ENCODE measurements at places on chromosomes 6 and 20. TPM values are rescaled to one million over a fixed set of nuclear protein-coding genes. Genes with fewer than 3 reads are reported as not detected.
A peak's percentile ranks its signal among the peaks of the same experiment; 100 is the strongest.

NOTCH4 gene
- total RNA-seq = 75.2 TPM

KCNG1 gene
- total RNA-seq = 69.2 TPM

PNPLA1 gene
- total RNA-seq = not detected

GDAP1L1 gene
- total RNA-seq = not detected

CARMIL1 gene
- total RNA-seq = 23.2 TPM

SULF2 gene
- 95.9 TPM for total RNA-seq

LMBRD1 gene
- 74.9 TPM for total RNA-seq

GRCh38 chr20:20000211-20000968, 16.8 kb upstream of the NAA20 start:
- DNase-seq = no peak
- no peak overlapping the region for H3K4me3 ChIP-seq
- no peaks in the 10 kb centered on the region for H3K4me1 ChIP-seq
- peak overlapping the region; percentile 6 for H3K27ac ChIP-seq

- H3K36me3 ChIP-seq = no peaks in the 10 kb centered on the region
- DNase-seq = no peak
- H3K4me3 ChIP-seq = no peak overlapping the region
These were observed 66.3 kb upstream of the BMP5 start for GRCh38 chr6:55941702-55942101.

DNA sequence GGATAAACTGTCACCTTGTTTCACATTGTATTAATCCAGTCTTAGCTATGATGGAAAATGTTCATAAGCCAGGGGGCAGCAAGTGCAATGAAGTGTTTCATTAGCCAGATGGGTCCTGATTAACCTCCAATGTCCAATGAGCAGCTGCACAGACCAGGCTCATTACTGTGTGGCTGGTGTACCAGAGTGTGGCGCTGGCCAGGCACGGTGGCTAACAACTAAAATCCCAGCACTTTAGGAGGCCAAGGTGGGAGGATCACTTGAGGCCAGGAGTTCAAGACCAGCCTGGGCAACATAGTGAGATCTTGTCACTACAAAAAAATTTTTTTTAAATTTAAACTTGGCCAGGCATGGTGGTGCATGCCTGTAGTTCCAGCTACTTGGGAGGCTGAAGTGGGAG, 201.7 kb upstream of the FOXQ1 start:
- DNase-seq = no peak
- no peaks in the 10 kb centered on the region for H3K36me3 ChIP-seq
- H3K4me3 ChIP-seq = no peak overlapping the region
- no peak overlapping the region for H3K27ac ChIP-seq
- H3K4me1 ChIP-seq = no peaks in the 10 kb centered on the region
- H3K27me3 ChIP-seq = no peaks in the 10 kb centered on the region

DNA sequence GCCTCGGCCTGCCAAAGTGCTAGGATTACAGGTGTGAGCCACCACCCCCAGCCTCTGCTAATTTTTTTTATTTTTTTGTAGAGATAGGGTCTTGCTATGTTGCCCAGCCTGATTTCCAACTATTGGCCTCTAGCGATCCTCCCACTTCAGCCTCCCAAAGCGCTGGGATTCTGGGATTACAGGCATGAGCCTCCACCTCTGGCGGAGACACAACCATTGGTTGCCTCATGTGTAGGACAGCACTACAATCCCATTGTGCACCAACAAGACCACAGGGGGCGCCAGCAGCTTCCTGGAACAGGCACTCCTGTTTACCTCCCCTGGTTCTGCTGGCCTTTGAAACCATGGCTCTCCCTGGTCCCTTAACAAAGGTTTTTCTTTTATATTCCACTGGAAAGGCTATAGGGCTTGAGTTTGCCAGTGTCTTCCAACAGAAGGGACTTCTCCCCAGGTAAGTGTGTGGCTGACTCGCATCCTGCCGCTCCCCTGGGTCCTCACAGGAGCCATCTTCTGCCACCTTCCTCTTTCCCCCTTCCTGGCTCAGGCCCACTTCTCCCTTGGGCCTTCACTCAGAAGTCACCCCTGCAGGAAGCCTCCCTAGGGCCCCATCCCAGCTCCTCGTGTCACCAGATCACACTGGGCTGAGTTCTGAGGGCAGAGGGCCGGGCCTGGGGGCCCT, 39.2 kb upstream of the TLDC2 start:
- peak overlapping the region; percentile 86 for H3K27ac ChIP-seq
- H3K36me3 ChIP-seq = no peaks in the 10 kb centered on the region
- H3K27me3 ChIP-seq = no peaks in the 10 kb centered on the region
- H3K4me3 ChIP-seq = no peak overlapping the region
- H3K4me1 ChIP-seq = peaks cover 16% of the 10 kb centered on the region

DNA sequence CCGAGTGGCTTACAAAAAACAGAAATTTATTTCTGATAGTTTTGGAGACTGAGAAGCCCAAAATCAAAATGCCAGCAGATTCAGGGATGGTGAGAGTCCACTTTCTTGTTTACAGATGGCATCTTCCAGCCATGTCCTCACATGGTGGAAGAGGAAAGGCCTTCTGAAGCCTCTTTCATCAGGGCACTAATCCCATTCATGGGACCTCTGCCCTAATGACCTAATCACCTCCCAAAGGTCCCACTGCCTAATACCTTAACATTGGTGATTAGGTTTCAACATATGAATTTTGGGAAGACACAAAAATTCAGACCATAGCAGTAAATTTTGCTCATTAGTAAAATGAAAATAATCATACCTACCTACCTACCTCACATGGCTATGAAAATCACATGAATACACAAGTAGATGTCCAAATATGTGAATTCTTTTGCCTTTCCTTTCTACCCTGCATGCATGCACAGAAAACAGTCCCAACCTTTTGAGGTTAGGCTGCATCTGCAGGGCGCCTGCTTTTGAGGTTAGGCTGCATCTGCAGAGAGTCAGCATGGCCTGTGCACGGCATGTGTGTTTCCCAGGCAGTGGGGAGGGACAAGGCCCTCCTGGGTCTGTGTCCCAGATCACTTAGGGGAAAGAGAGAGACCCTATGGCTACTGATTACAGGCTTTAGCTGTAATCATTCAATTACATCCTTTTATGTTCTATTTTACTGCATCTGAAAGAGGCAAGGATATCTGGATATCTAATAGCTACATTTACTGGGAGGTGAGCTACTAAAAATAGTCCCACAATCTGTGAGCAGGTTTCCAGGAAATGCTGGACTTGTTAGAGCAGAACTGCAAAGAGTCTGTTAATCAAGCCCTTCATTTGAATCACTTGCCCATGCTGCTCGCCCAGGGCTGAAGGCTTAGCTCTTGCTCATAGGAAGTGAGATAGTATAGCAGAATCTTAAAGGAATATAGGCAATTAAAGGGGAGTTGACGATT, 497.7 kb upstream of the MARCKS start:
- H3K4me3 ChIP-seq = no peak overlapping the region
- no peaks in the 10 kb centered on the region for H3K36me3 ChIP-seq
- no peak for DNase-seq
- H3K4me1 ChIP-seq = no peaks in the 10 kb centered on the region
- H3K27me3 ChIP-seq = no peaks in the 10 kb centered on the region

GRCh38 chr20:39568109-39568508, 606.0 kb downstream of the DHX35 start:
- DNase-seq = no peak
- H3K27ac ChIP-seq = no peak overlapping the region
- no peaks in the 10 kb centered on the region for H3K4me1 ChIP-seq

DNA sequence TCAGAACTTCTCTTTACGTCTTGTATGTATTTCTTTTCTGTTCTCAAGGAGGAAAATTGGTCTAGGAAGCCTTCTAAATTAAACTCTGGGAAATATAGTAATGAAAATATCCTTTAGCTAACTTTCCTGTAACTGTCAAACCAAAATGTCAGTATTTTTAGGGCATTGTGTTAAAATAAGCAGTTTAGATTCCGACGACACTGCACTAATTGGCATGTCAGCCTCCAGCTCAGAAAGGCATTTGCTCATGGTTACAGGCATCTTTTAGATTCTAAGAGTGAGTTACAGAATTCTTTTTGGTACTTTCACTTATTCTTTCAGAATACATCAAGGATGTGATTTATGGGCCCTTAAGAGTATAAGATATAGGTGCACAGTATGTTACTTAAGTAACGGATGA, 26.1 kb upstream of the VAPB start:
- H3K27ac ChIP-seq = no peak overlapping the region
- no peaks in the 10 kb centered on the region for H3K27me3 ChIP-seq
- H3K36me3 ChIP-seq = no peaks in the 10 kb centered on the region
- H3K4me1 ChIP-seq = no peaks in the 10 kb centered on the region
- H3K4me3 ChIP-seq = no peak overlapping the region

- H3K36me3 ChIP-seq = no peaks in the 10 kb centered on the region
- H3K4me1 ChIP-seq = no peaks in the 10 kb centered on the region
- H3K27ac ChIP-seq = no peak overlapping the region
- DNase-seq = no peak
- no peaks in the 10 kb centered on the region for H3K27me3 ChIP-seq
These were observed 437.8 kb downstream of the CDH26 start for GRCh38 chr20:60395991-60396390.

- no peaks in the 10 kb centered on the region for H3K27me3 ChIP-seq
- no peak within 1 kb of the TSS for H3K4me3 ChIP-seq
- DNase-seq = no peak
- H3K4me1 ChIP-seq = no peaks in the 10 kb centered on the region
- H3K36me3 ChIP-seq = no peaks in the 10 kb centered on the region
These were observed at the start of gene MCHR2 for GRCh38 chr6:99993533-99994251. TSS of gene MCHR2 (minus strand) at chr6:99994223. CDS start at chr6:99956147, 38,076 bp downstream.

DNA sequence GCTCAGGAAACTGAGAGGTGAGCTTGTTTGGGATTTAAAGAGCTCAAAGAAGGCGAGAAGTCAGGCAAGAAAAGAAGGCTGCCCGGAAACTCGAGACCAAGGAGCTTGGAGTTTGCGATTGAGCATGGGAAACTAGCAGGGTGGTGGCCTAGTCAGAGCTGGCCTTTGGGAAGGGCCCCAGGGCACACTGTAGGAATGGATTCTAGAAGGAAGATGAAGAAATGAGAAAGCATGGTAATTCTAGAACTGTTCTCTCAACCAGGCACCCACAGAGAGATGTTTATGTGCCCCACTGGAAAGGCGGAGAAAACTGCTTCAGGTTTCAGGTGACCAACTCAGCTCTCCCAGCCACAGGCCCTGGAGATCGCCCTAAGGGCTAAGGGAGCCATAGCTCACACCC, 126.2 kb downstream of the FOXO3 start:
- no peak for DNase-seq
- no peaks in the 10 kb centered on the region for H3K36me3 ChIP-seq
- H3K27me3 ChIP-seq = no peaks in the 10 kb centered on the region
- no peak overlapping the region for H3K27ac ChIP-seq
- no peak overlapping the region for H3K4me3 ChIP-seq

DNA sequence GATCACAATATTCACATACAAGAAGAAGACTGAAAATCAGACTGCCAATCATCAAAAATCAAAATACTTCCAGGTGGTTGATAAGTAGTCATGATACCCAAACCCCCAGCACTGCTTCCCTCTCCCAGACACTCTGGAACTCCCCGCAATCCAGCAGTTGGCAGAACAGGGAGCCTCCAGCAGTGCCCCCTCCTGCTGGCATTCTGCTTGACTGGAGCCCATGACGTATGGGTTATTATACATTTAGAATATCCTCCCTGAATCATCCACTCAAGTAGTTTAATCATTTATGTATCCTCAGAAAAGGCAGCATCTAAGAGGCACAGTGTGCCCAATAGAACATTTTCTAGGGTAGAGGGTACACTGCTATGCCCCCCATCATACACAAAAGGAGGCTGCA, 9.3 kb upstream of the OGFRL1 start:
- no peak for DNase-seq
- no peaks in the 10 kb centered on the region for H3K36me3 ChIP-seq
- no peaks in the 10 kb centered on the region for H3K4me1 ChIP-seq
- H3K27ac ChIP-seq = no peak overlapping the region
- no peak overlapping the region for H3K4me3 ChIP-seq
